ENCODE measurements at places on chromosomes 11 and 22.

DNA sequence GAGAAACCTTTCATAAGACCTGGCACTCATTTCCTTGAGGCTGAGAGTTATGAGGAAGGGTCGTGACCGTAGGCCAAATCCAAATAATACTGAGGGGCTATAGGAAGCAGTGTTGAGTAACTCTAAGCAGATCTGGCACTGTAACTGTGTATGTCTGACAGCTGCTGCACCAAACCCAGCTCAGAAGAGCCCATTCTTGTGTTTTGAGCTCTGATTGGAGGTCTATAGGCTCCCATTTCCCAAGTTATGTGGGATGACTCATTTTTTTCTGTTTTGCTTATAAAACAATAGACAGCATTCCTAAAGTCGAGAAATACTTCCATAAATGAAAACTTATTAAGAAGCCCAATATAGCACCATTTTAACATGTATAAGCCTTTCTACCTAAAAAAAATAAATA is 645.8 kb downstream of the DLG2 start:
- no peak for DNase-seq

- no peak for DNase-seq
Observed at GRCh38 chr11:128618603-128619002, 31.2 kb upstream of the ETS1 start.

DNA sequence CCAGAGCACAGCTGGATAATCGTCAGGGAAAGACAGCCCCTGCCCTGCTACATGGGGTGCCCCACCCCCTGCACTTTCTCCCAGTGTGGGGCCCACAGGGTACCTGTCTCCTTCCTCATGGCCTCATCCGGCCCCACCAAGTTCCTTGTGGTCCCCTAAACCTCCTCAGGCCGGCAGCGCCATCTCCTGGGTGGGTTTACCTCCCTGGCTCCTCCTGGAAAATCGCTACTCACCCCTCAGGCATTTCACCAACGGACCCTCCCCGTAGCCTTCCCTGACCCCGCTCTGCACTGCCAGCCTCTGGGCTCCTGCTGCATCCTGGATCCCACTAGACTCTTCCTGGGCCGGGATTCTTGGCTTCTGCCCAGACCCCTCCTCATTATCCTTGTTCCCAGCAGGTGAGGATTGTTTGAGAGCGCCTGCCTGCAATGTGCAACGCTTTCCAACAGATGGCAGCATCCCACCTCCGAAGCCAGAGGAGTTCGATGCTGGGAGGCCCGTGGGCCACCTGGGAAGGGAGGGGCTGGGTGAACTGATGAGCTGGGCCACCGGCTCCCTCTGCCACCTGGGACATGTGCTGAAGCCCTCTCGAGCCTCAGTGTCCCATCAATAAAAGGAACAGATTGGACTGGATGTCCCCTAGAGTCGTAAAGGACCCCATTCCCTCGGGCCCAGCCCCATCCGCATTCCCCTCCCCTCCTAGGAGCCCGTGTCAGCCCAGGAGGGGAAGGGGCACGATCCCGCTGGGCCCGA is 44.2 kb upstream of the TTLL12 start:
- DNase-seq = peak; percentile 65

GRCh38 chr11:73298233-73298632 is 9.8 kb upstream of the ARHGEF17 start:
- DNase-seq = no peak

GRCh38 chr11:15707971-15708370 is 593.2 kb downstream of the INSC start:
- no peak for DNase-seq

GRCh38 chr22:26570864-26571525 is 18.9 kb downstream of the TPST2 start:
- no peak for DNase-seq
